ENCODE measurements at places on chromosomes 5 and 9.

DNA sequence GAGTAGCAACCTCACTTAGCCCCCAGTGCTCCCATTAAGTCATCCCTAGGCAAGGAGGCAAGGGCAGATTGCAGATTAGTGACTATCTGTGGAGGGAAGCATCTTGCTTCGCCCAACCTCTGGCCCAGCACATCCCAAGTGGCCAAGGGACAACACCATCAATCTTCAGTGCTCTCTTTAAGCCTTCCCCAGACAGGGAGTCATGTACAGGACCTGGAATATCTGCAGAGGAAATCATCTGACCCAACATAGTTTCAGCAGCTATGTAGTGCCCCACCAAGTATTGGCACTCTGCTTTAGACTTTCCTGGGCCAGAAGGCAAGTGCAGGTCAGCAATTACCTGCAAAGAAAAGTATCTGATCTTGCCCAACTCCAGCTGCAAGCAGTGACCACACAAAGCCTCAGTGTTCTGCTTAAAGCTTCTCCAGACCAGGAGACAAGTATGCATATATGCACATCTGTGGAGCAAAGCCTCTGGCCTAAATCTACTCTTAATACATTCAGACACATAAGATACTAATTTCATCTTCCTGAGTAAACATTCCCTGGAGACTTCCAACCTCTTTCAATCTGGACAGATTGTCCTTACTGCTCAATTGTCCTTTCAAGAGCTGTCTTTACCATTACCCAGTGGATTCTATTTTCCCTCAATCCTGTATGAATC is 224.8 kb upstream of the VLDLR start:
- DNase-seq: no peak

GRCh38 chr5:116885825-116886224 is 311.2 kb upstream of the SEMA6A start:
- DNase-seq: no peak

- no peak for DNase-seq
These were observed 267.2 kb upstream of the DAB2 start for GRCh38 chr5:39691993-39692392.

DNA sequence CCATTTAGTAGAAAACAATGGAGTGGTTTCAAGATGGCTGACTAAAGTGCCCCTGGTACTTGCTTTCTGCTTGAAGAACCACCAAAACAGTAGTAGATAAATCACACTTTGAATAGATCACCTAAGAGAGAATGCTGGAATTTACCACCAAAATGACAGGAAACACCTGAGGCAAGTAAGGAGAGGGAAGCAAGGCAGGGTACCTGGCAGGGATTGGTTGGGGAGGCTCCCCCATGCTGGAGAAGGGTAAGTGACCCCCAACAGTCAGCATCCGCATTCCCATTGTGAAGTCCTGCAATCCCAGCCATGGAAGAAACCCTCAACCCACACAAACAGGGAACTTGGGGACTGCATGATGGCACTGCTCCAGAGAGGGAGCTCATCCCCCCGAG is 105.5 kb downstream of the PLPP1 start:
- no peak for DNase-seq

DNA sequence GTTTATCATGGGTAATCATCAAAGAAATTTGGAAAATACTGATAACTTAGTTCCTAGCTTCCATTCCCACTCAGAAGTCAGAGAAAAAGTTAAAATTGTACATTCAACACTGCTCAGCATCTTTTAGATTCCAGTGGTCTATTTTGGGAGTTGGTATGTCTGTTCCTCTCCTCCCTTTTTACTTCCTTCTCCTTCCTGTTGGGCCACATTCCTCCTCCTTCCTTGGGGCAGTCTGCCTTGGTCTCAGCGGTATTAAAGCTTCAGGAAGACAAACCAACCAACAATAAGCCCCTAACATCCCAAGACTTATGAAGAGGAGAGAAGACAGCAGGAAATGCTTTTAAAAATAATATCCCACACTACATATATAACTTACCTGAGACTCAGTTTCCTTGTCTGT is 49.9 kb upstream of the SSBP2 start:
- DNase-seq: no peak

- DNase-seq: no peak
These were observed 30.8 kb downstream of the OR1J1 start for GRCh38 chr9:122446819-122447484.

- DNase-seq: no peak
These were observed 380.1 kb upstream of the PRR16 start for GRCh38 chr5:120083851-120084542.

DNA sequence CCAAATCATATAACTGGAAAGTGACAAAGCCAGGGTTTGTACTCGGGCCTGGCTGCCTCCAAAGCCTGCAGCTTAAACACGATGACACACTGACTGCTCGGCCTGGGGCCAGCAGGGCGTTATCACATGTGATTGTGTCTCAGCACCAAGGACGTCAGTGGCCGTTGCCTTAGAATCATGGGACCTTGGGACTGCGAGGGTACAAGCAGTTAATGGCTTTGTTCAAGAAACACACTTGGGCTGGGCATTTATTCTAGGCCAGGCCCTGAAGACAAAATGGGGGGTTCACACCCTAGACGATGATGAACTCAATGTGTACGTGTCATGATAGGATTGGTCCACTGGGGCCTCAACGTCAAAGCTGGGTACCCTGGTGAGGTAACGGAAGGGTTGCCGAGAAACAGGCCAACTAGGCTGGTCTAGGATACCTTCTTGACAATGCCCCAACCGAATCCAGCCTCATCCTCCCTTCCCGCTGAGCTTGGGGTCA is 13.0 kb downstream of the SH3PXD2B start:
- DNase-seq: no peak

DNA sequence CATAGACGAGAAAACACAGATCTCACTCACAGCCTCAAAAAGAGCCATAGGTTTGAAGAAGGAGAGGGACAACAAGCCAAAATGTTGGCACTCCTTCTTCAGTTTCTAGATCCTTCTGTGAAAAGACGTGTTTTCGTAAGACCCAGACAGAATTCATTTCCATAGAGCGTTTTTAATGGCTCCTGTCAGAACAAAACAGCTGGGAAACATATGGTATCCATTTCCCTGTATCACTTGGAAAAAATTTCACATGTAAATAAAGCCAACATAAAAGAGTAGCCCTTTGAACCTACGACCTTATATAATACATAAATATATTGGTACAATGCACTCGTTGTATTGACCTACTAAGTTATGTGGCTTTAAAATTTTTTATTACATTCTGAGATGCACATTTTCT is 108.1 kb downstream of the SNCAIP start:
- no peak for DNase-seq

DNA sequence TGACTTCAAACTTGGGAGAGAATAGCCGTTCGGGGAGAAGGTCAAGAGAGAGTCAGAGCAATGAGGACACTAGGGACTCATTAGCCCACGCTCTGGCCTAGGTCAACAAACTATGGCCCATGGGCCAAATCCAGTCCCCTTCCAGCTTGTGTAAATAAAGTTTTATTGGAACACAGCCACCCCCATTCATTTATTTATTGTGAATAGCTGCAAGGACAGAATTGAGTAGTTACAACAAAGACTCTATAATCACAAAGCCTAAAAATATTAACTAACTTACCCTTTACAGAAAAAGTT is 33.1 kb upstream of the TRIM32 start:
- DNase-seq: no peak

GRCh38 chr9:70073756-70074155 is 30.1 kb downstream of the MAMDC2 start:
- no peak for DNase-seq

- DNase-seq: no peak
These were observed 12.5 kb downstream of the NINJ1 start for GRCh38 chr9:93121316-93122241.

GRCh38 chr5:33148076-33148513 is 292.7 kb upstream of the TARS1 start:
- DNase-seq: peak; percentile 28

DNA sequence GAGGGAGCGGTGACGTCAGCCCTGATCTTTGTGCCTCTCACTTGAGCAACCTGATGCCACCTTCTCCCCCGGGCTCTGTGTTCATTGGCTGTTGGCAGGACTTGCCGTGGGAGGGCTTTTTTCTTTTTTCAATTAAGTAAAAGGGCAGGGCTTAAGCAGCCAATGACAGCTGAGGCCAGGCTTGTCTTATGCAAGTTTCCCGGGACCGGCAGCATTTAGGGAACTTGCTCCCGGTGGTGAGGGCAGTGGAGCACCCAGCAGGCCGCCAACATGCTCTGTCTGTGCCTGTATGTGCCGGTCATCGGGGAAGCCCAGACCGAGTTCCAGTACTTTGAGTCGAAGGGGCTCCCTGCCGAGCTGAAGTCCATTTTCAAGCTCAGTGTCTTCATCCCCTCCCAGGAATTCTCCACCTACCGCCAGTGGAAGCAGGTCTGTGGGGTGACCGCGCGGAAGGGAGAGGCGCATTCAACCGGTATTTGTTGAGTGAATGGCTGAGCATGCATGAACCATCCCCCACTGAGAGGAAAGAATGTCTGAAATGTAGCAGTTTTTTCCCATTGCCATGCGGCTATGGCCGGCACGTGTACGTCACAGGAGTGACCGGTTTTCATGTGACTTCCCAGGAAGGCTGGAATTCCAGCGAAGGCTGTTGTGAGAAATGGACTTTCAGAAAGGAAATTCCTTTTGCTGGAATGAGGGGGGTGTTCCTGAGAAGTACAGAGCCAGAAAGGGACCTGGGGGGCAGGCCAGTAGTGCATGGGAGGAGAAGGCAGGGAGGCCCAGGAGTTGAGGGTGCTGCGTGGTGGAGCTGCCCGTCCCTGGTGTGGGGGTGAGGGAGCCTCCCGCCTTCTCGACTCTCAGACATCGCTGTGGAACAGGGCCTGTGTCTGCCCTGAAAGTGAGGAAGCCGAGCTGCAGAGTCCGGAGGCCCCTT is 29.0 kb downstream of the PTGES2 start:
- DNase-seq: peak; percentile 93

- no peak for DNase-seq
These were observed 212.4 kb downstream of the TRIM32 start for GRCh38 chr9:116899337-116900006.

DNA sequence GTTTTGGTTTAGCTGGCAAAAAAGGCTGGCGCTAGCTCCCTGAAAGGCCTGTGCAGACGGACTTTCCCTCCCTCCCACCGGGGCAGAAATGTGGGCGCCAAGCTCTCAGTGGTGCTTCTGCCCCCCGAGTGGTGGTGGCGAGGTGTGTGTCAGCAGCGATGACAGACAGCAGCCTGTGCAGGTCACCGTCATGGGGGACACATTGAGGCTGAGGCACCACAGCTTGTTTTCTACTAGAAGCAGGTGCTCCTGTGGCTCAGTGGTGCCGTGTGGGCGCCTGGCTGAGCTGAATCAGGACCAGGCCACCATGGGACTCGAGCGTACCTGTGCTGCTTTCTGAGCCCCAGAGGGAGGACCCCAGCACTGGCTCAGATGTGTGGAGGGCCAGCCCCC is 6.2 kb downstream of the WNK2 start:
- no peak for DNase-seq

DNA sequence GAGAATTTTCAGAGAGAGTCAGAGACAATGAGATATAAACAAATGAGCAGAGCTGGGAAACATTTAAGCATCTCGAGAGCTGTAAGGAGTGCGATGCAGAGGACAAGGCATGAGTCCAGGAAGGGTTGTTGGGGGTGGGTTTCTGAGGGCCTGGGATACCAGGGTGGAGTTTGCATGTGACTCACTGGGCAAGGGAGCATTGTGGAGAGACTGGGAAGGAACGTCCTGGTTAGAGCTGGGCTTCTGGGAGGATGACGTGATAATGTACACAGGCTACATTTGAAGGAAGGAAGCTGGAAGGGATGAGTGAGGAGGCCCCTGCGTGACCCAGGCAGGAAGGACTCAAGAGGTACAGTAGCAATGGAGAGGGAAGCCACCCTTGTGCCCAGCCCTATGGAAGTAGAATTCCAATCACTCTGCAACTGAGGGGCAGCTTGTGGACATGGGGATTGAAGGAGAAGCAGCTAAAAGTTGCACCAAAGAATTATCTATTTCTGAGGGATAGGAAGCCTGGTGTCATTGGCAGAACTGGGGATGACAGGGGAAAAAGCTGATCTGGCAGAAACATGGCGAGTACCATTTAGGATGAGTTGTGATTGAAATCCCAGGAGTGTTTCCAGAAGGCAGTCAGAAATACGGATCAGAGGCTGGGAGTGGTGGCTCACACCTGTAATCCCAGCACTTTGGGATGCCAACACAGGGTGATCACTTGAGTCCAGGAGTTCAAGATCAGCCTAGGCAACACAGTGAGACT is 59.3 kb upstream of the AFAP1L1 start:
- no peak for DNase-seq

DNA sequence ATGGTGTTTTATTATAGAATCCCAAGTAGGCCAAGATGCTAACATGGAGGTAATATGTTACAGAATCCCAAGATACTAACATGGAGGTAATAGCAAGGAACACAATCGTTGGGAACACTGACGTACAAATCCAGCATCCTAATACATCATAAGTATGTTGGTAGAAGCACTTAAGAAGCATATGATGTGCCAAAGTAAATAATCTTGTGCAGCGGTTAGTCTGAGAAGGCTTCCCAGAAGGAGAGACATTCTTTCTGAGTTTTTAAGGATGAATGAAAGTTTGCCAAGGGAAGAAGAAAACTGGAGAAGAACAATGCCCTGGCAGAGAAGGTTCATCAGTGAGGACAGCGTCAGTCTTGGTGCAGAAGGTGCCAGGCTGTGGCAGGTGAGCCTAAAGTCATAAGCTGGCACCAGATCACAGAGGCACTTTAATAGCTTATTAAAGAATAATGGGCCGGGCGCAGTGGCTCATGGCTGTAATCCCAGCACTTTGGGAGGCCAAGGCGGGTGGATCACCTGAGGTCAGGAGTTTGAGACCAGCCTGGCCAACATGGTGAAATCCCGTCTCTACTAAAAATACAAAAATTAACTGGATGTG is 294.5 kb upstream of the PIK3R1 start:
- DNase-seq: no peak
